Activated naive CD4-positive, alpha-beta T cell treated with anti-CD3 and anti-CD28 coated beads for 36 hours (primary cell): ENCODE measurements at places on chromosomes 4 and X.
A peak's percentile ranks its signal among the peaks of the same experiment; 100 is the strongest.

DNA sequence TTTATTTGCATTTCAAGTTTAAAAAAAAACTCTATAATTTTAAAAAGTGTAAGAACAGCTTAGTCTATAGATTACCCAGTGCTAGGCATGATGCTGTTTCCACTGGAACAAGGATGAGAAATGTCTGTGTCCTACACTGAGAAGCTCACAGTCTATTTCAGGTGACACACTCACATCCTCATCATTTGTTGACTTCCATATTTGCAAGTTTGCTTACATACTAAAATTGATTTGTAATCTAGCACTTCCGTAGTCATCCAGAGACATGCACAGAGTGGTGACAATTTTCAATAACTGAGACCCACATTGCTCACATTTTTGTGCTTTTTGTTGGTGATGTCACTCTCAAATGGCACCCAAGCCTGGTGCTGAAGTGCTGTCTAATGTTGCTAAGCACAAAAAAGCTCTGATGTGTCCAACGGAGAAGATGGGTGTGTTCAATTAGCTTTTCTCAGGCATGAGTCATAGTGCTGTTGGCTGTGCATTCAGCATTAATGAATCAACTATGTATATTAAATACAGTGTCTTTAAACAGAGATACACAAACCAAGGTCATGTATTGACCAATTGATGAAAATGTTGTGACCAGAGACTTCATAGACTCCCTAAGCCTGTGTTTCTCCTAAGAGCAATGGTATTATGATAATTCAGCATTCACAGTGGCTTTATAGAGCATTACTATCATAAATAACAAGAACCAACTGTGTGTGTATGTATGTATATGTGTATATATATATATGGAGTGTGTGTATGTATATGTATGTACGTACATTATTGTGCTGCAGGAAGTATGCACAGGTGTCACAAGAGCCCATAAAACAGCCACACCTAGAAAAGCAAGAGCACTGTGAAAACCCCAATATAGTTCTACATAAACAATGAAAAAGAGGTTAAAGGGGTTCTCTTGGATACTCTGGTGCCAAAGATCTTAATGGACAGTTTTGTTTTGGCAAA is 31.2 kb upstream of the VCX3B start:
- no peak for DNase-seq

DNA sequence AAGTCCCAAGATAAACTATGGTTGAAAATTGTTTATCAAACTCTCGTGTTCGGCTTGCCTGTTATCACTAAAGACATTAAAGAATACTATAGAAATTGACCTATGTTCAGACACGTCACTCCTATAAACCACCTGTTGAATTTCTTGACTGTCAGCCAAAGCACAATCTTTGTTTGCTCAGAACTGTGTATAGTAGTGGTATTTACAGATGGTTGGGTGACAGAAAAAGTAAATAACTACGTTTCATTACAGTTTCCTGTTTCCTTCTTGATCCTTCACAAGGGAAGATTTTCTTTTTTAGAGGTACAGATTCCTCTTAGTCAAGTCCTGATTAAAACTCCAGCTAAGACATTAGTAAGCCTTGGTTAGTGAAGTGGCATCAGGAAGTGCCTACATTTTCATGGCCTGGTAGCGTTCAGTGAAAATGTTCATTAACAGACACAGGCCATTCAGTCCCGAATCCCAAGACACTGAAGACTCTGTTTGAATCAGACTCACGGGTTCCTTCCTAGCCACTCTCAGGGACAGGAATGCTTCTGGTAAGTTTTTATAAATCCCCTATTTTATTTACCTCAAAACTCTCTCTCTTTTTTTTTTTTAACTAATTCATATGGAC is at the start of gene SMIM31:
Gene SMIM31, plus strand, starts transcription at position 259 of the 616 bp plus-strand sequence. CDS start 16,313 bp downstream, outside the sequence.
- no peak for DNase-seq

- DNase-seq = no peak
These were observed 241.3 kb upstream of the GIMD1 start for GRCh38 chr4:106609917-106610316.

- no peak for DNase-seq
These were observed 314.2 kb upstream of the IGFBP7 start for GRCh38 chr4:57424232-57424897.

DNA sequence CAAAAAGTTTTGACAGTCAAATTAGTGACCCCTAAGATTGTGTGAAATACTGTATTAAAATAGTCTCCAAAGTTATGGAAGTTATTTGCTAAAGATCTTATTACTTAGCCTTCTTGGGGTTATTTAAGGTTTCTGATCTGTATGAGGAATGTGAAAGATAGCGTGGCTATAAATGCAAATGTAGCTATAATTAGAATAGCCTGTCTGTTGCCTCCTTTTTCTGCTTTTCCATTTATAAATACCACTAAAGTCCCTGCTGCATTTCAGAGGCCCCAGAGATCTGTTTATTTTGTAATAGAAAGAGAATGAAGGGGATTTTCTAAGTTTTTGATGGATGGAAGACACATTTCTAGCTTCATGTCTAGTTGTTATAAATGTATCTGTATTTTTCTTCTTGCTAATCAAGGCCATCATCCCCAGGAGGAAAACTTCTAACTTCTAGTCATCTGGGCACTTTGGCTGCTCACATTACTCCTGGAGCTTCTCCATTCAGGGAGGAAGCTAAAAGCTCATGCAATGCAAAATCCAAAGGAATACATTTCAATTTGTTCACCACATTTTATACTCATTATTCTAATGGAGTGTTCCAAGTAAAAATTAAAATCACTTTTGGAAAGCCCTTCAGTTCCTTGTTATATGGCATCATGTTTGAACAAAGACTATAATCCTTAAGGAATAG is 73.9 kb downstream of the INTS12 start:
- DNase-seq = no peak

DNA sequence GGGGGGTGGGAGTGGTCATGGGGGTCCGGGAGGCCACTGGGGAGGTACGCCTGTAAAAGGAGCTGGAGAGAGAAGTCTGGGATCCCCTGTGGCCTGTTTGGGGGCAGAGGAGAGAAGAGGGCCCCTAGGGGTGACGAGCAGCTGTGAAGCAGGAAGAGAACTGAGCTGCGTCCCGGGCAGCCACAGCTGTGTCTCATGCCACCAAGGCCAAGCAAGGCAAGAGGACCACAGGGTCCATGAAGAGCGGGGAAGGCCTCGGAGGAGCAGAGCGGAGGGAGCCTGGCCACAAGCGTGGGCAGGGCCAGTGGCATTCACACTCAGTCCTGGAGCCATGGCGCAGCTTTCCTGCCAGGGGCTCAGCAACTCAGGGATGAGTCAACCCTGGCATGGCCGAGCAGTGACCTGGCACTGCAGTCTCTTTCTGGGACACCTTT is 13.6 kb upstream of the NAT8L start:
- DNase-seq = no peak

- DNase-seq = no peak
These were observed 215.2 kb downstream of the CBR4 start for GRCh38 chr4:168794881-168795280.

DNA sequence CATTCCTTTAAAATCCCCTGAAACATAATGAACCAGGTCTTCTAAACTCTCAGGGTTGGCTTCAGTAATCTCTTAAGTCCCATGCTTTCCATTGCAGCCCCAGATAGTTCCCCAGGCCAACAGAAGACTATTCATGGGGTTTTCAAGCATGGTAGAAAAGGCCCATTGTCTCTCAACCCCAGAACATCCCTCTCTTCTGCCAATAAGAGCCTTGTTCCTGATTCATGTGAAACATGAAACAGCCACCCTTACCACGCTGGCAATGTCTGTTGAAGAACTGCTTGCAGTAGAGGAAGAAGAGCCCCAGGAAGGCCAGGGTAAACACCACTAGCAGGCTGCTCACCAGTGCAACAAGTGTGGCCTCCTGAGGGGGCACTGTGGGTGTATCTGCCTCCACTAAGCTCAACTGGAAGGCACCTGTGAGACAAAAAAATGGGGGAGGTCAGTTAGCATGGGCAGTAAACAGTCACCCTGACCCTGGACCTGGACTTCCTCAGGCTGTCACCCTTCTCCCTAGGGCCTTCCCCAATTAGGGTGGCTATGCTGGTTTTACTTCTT is 36.4 kb downstream of the EDA2R start:
- DNase-seq = no peak

- no peak for DNase-seq
These were observed 145.5 kb upstream of the MAMLD1 start for GRCh38 chrX:150217609-150218008.

DNA sequence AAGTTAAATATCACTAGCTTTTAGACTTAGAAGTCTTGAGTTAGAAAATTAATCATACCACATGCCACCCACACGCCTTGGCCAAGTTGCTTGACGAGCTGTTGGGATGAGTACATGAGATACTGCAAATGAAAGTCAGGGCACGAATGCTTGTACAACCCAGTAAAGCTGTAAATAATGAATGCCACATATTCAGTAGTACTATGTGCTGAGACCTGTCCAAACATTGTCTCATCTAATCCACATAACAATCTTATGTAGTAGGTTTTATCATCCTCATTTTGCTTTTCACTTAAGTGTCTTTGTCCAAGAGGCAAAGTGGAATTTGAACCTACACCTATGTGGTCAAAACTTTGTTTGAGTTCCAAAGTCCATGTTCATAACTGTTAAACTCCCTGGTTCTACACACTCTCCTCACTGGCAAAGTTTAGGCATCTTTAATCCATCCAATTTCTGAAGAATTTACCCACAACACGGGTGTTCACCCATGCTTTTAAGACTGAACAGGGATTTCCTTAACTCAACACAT is 74.1 kb downstream of the LDB2 start:
- DNase-seq = no peak

DNA sequence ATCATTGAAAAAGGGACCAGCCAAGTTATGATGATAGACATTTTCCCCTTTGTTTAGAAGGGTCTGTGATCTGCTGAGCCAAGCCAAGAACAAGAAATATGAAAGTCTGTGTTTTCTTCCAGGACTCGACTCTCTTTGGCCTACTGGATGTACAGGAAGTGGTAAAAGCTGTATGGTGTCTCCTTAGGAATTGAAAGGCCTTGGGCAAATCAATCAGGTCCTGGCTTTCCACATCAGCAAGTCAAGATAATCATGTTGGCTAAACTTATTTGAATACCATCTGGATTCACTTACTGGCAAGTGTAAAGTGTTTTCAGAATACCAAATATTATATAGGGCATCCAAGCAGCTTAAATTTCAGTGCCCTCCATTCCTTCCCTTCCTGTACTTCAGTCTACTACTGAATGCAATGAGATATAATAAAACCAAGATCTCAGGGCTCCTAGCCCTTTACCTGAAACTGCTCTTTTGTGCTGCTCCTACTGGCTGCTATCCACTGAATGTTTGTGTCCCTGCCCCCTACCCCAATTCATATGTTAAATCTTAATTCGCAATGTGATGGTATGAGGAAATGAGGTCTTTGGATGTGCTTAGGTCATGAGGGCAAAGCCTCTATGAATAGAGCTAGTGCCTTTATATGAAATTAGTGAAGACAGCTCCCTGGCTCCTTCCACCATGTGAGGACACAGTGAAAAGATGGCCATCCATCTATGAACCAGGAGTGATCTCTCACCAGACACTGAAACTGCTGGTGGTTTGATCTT is 578.0 kb downstream of the SPRY1 start:
- DNase-seq = no peak

GRCh38 chr4:171779301-171779700 is 33.9 kb upstream of the GALNTL6 start:
- DNase-seq = no peak

- DNase-seq = no peak
These were observed 45.0 kb upstream of the USP46 start for GRCh38 chr4:52704133-52704532.

DNA sequence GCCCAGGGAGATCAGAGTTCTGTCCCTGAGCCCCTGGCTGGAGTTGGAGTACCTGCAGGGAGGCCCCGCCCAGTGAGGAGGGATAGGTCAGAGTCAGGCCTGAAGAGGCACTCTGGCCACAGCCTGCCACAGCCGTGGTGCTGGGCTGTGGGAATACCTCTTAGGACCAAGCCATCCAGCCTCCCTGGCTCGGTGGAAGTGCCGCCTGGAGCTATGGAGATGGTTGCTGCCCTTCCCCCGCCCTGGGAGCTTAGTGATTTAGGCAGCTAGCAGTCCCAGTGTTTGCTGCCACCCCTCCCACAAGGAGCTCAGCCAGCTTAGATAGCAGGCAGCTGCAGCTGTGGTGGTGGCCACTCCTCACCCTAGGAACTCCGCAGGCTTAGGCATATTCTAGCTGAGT is 446.3 kb upstream of the GNPDA2 start:
- no peak for DNase-seq

DNA sequence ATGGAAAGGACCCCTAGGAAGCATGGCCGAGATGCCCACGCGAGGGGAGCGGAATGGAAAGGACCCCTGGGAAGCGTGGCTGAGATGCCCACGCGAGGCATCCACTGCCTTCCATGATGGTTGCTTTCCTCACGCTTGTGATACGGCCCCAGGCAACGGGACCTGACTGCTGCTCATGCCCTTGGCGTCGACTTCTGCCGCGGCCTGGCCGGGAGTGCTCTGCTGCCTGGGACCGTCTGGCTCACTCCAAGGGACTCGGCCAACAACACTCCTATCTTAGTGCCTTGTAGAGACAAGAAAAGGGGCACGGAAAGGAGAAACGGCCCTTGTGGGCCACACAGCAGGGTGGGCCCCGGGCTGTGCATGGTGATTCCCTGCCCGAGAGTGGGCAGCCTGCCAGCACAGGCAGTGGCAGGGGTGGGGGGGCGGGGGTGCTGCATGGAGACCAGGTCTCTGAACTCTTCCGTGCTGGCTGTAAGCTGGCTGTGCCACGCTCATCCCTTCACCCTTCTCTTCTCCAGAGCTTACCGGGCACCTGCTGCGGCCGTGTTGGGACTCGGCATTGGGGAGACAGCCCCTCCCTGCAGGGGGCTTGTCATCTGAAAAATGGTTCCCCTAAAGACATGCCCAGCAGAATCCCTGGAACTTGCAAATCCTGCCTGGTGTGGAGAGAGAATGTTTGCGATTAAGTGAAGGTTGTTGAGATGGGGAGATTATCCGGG is 38.6 kb upstream of the HMX1 start:
- DNase-seq = no peak

- DNase-seq = peak; percentile 42
These were observed 1.8 kb downstream of the NOP14 start for GRCh38 chr4:2961421-2961810.

DNA sequence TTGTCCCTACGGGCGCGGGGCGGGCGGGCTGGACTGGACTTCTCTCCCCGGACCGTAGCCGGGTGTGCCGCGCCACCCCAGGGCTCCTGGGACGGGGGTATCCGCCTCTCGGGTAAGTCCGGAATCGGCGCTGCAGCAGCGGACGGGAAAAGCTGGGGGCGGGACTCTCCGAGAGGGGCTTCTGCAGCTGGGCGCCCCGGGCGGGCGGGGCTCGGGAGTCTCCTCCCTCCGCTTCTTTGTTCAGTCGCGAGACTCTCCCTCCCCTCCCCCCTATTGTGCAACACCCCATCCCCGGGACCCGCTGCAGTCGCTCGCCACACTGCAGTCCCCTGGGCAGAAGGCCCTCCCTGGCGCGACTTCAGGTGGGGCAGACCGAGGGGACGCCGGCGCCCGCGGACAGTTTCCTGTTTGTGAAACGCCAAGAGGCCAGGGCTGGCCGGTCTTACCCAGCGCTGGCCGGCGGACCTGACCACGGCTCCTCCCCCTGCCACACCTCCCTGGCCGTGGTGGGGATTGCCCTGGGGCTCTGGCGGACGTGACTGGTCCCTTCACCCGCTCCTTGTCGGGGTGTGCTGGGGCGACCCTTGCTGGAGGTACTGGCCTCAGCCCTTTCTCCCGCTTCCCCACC is 966 bp downstream of the CCNG2 start:
- peak; percentile 79 for DNase-seq

GRCh38 chrX:36401774-36402173 is 482.2 kb downstream of the CFAP47 start:
- DNase-seq = no peak
